ENCODE measurements at places on chromosomes 12 and 14.

- DNase-seq, result no peak
These were observed 468.3 kb downstream of the AACS start for GRCh38 chr12:125533434-125534029.

- peak; percentile 48 for DNase-seq
These were observed 31.6 kb upstream of the SGPP1 start for GRCh38 chr14:63759456-63759855.

DNA sequence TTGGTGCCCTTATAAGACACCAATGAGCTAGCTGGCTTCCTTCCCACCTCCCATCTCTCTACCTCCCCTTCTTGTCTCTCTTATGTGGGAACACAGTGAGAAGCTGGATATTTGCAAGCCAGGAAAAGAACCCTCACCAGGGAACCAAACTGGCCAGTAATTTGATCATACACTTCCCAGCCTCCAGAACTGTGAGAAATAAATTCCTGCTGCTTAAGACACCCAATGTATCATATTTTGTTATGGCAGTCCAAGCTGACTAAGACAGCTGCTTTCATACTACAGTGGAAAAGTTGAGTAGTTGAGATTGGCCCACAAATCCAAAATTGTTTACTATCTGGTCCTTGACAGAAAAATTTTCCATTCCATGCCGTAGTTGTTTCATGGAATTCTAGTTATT is 269.0 kb downstream of the KCNH5 start:
- DNase-seq, result no peak

GRCh38 chr14:93994919-93995682 is 2.0 kb upstream of the CCDC197 start:
- no peak for DNase-seq

GRCh38 chr14:98347686-98348085 is 924.3 kb downstream of the BCL11B start:
- no peak for DNase-seq

GRCh38 chr14:103897075-103897947 is 30.9 kb upstream of the TDRD9 start:
- DNase-seq, result no peak

- DNase-seq, result no peak
These were observed 2.3 kb downstream of the FOXA1 start for GRCh38 chr14:37592482-37593408.

DNA sequence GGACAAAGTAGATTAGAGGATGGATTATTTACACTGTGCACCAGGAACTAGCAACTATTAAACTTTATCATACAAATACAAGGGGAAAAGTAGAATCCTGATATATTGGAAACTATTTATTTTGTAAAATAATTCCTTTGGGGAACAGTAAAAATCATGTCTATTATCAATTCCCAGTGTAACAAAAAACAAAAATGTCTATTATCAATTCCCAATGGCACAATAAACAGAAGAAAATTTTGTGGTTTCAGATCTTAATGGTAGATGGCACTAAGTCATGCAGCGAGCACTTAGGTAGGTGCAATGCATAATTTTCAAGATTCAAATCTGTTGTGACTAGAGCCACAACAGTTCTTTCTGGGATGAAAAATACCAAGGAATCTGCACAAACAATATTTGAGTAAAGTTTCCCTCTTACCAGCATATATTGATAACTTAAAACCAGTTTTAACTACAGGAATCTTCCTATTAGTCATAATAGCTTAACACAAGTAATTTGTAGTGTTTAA is 13.7 kb downstream of the CFL2 start:
- no peak for DNase-seq

DNA sequence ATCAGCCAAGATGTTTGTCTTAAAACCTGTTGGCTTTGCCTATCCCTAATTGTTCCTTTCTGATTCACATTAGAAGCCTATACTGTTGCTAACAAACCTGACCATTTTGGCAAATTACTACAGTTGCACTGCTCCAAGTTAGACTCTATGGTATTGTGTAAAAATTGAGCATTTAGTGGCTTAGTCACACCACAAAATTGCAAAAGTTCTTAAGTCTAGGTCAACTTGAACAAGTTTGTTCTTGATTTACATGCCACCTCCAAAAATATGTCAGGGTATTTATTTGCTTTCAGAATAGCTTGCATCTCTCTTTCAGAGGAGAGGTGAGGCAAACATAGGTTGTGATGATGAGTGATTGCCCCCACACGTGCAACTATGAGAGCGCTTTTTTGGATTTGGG is 27.0 kb upstream of the PTHLH start:
- no peak for DNase-seq

DNA sequence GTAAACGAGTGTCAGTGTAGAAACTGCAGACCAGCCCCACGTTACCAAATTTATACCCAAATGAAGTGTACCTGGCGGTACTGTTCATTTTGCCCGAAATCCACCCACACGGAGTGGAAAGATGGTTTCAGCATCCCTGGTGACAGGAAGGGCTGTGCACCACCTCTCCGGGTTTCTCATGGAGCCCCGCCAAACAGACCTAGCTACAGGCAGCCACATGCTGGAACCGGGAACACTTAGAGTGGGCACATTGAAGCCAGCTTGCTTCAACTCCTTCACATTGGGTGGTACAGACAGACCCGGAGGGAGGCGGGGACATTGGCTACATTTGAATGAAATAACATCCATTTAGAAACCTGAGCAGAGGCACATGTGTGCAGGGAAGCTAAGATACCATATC is 84.4 kb downstream of the PPP2R5C start:
- no peak for DNase-seq

GRCh38 chr12:41151793-41152192 is 36.3 kb upstream of the PDZRN4 start:
- DNase-seq, result no peak

DNA sequence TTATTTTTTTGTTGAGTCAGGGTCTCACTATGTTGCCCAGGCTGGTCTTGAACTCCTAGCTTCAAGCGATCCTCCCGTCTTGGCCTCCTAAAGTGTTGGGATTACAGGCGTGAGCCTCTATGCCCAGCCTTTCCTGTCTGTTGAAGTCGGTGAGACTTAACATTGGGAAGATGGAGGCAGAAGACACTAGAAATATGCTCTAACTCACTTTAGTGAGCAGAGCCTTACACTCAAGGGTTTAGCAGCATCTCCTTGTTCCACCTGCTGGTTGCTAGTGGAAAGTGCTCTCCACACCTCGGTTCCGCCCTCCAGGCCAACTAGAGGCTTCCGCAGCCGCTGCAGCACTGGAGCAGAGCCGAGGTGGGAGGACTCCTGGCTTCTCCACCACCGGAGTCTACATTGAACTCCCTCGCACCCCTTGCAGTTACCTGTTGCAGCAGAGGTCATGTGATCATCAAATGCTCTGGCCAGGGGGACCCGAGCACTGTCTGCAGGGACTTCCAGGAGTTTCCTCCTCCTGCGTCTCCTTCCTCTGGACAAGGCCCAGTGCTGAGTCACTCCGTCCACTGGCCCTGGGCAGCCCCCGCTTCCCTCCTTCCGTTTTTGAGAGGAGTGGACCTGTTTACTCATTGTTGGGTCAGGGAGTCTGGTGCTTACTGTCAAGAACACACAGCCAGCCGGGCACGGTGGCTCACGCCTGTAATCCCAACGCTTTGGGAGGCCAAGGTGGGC is 9.4 kb upstream of the HVCN1 start:
- DNase-seq, result peak; percentile 84

GRCh38 chr14:68807148-68807600 is 14.3 kb upstream of the ZFP36L1 start:
- no peak for DNase-seq

DNA sequence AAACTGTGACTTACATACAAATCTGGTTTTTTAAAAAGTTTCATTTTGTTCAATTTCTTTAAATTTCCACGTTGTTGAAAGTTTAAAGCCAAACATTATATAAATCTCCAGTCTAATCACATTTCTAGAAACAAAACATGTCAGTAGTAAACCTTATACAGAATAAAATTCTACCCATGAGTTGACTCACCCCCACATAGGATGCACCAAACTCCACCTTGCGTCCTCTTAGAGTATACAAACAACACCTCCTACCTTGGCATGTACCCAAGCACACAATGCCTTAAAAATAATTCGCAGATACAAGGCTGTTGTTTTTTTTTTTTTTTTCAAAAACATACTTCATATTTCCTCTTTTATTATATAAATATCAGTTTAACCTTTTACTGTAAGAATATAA is 3.3 kb downstream of the FBXL14 start:
- peak; percentile 68 for DNase-seq

DNA sequence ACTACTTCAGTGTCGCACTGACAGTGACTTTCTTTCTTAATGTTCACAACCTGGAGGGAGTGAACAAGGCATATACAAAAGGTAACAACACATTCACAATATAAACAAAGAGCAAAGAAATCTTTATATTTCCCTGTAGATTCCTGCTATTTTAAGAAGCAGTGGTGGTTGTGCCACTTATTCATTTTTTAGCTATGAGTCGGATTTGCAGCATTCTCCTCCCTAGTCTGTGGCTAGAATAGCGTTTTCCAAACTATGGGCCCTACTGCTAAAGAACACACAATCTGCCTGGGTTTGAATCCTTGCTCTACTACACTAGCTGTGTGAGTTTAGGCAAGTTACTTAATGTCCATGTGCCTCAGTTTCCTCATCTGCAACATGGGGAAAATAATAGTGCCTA is 18.6 kb upstream of the MDM1 start:
- DNase-seq, result no peak

GRCh38 chr14:98226411-98226810 is 1045.6 kb downstream of the BCL11B start:
- DNase-seq, result no peak

DNA sequence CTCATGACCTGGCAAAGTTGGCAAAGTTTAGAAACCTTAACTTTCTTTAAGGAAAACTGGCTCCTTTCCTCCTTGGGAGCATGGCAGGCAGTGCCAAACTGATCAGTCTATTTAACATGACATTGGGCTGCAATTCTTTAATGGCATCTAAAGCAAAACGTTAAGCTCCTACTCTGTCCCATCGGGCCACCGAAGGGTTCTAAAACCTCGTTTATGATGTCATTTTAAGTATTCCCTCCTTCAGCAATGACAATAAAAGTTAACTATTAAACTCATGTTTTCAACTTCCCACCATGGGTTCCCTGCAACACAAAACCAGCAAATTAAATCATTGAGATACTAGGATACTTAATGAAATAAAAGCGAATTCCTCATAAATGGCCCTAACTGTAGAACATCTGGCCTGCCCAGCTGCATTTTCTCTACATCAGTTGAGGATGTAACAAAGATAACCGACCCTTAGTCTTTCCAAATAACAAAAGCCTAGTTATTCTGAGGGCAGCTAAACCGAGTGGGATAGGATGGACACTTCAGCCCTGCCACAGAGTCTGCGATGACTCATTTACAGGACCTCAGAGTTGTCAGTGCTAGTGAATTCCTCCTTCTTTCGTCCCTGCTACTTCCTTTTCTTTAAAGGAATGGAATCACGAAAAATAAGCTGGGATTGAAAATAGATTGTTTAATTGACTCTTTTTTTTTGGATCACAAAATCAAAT is 34.5 kb upstream of the RIC8B start:
- DNase-seq, result no peak

GRCh38 chr12:104522985-104523722 is 66.4 kb downstream of the CHST11 start:
- peak; percentile 12 for DNase-seq

DNA sequence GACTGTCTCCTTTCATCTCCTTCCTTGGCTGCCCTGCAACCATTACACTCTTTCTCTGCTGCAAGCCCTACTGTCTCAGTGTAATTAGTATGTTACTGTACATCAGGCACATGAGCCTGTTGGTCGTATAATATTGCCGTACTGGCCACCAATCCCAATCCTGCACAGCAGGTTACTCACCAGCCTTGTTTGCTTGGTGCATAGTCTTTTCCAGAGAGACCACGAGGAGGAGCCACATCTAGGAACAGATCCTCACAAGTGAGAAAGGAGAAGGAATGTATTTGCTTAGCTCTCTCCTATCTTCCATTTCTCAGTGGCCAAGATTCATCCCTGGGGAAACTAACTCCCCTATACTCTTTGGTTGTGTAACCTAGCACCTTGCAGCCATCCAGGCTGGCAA is 33.0 kb upstream of the BICDL1 start:
- DNase-seq, result no peak

DNA sequence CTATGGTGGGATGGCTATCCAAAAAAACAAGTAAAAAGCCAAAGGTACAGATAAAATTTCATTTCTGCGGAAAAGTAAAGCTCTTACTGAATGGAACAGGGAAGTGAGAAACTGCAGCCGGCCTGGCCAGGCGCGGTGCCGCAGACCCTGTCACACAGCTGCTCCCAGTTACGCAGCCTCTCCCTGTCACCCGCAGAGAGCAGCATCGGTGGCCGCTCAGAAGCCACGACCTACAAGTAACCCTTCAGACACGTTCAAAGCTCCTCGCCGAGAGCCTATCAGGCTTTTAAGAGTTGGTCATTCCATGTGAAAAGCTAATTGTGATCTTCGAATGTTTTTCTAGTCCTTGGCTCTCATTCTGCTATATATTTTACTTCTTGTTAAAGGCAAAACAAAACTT is 11.0 kb upstream of the ANKLE2 start:
- DNase-seq, result no peak

GRCh38 chr12:68876461-68876860 is 56.5 kb downstream of the CPM start:
- DNase-seq, result no peak

DNA sequence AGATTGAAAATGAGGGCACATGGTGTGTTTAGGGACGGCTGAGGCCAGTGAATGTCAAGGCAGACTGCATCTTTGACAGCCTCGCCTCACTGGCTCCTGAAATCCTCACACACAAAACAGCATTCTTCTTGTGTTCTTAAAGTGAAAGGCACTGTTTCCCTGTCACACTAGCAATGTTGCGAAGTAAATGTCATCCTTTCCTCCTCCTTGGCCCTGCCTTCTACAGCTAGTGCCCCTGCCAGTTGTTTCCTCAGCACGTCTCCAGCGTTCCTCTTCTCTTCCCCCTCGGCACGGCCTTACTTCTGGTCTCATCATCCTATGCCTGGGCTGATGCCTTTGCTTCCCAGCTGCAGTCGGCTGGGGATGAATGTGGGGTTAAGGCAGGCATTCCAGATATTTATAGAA is 129.4 kb upstream of the DNM1L start:
- DNase-seq, result no peak

DNA sequence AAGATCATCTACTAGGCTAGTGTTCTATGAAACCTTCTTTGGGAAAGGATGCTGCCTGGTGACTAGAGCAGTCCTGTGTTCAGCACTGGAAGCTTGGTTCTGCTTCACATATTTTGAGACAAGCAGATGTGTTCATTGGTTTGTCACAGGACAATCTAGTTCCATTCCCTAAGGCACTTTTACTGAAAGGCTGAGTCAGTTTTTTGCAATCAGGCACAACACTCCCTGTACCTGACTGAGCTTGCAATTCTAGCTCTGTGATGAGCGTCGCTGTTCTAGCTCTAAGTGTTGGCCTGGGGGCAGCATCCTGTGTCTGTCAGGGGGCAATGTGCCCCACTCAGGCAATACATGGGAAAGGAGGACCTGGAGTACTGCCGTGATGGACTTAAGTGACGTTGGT is 144.4 kb downstream of the CAND1 start:
- no peak for DNase-seq

- DNase-seq, result no peak
These were observed 9.1 kb upstream of the GLT1D1 start for GRCh38 chr12:128844031-128844635.
